ENCODE measurements at places on chromosomes 7 and 10. TPM values are rescaled to one million over a fixed set of nuclear protein-coding genes. Genes with fewer than 3 reads are reported as not detected.

Gene EPC1
- 19.0 TPM for total RNA-seq

Gene GATA3
- total RNA-seq, result 6.4 TPM

Gene TEX47
- not detected for total RNA-seq

Gene DGKI
- 0.29 TPM for total RNA-seq

Gene LIPK
- total RNA-seq, result not detected

Gene SH3PXD2A
- 1.3 TPM for total RNA-seq

Gene ADAMTS14
- 0.16 TPM for total RNA-seq
